Suppressor macrophage (primary cell): ENCODE measurements at places on chromosomes 3 and 15.

- no peak for DNase-seq
Observed at GRCh38 chr3:55565521-55565920, 78.4 kb upstream of the WNT5A start.

DNA sequence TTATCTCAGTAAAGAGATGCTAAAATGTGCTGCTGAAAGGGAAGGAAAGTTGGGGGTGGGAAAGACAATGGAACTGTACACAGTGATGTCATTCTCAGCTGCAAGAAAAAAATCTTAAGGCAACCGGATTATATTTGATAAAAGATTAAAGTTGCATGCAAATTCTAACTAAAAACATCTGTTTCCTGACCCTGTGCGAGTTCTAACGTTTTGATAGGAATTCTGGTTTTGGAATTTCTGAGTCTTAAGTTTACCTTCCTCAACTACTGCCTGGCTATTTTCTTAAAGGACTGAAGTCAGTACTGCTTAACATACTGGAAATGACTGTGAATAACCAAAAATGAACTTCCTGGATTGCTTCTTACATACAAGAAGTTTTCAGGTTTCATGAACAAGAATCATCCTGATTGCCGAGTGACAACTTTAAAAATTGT lies 115.5 kb downstream of the SLC25A26 start:
- no peak for DNase-seq

- no peak for DNase-seq
Observed at GRCh38 chr15:29008846-29009245, 123.1 kb downstream of the APBA2 start.

- no peak for DNase-seq
Observed at GRCh38 chr3:21154911-21155310, 596.1 kb downstream of the ZNF385D start.

- no peak for DNase-seq
Observed at GRCh38 chr3:182465301-182466185, 327.8 kb upstream of the ATP11B start.
